ENCODE measurements at places on chromosomes 13 and 19.

GRCh38 chr13:92126399-92126798, 728.0 kb downstream of the GPC5 start:
- no peak for DNase-seq

- DNase-seq: no peak
These were observed 90.2 kb upstream of the CSNK1A1L start for GRCh38 chr13:37195621-37196020.

DNA sequence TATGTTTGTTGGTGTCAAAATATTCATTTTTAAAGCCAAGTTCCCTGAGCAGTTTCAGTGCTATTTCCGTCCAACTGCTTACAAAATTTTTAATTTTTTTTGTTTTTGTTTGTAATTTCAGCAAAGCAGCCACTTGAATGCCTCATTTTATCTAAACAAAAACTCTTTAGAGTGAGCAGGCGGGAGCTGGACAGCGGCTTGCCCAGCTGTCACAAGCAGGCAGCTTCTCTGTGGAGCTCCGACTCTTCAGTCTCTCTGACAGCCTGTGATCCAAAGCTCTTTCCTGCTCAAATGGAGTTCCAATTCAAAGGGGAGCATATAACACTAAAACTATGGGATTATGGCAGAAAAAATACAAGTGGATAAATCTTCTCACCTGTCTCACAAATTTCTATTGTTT, 618.3 kb upstream of the PCDH20 start:
- no peak for DNase-seq

DNA sequence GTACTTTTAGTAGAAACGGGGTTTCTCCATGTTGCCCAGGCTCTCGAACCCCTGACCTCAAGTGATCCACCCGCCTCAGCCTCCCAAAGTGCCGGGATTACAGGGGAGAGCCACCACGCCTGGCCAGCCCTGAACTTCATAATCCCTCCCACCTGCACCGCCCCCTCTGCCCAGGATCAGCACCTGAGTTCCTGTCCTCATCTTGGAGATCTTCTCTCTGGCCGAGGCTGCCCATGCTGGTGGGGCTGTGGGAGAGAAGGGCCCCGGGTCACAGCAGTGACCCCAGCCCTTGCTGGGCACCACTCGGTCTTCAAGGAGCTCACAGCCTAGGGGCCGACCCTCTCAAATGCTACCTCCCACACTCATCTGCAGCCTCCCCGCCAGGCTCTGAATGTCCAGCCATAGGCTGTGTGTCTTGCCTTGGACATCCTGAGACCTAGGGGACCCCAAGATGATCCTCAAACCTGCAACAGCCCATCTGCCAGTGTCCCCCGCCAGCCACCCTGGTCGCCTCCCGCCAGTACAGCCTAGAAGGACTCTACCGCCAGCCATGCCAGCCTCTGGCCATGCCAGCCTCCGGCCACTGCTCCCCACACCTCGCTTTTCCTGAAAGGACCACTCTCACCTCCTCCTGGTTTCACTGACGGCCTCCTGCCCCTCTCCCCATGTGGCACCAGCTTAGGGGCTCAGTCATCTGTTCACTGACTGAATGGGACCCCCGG, 1.5 kb downstream of the ATP8B3 start:
- DNase-seq: no peak

DNA sequence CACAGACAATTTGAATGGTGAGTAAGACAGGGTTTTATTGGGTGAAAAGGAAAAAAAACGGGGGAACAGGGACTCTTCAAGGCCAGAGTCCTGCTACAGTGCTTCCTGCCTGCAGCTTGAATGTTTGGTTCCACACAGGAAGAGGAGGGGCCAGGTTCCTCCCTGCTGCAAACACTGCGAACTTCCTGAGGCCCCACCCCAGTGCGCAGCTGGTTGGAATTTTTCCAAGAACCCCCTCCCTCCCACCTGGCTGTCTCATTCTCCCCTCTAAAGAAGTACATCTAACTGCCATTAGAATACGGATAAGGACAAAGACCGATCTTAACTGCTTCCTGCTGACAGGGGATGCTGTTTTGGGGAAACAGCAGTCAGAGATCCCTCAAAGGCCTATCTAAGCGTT, 184.9 kb downstream of the GGACT start:
- DNase-seq: no peak

DNA sequence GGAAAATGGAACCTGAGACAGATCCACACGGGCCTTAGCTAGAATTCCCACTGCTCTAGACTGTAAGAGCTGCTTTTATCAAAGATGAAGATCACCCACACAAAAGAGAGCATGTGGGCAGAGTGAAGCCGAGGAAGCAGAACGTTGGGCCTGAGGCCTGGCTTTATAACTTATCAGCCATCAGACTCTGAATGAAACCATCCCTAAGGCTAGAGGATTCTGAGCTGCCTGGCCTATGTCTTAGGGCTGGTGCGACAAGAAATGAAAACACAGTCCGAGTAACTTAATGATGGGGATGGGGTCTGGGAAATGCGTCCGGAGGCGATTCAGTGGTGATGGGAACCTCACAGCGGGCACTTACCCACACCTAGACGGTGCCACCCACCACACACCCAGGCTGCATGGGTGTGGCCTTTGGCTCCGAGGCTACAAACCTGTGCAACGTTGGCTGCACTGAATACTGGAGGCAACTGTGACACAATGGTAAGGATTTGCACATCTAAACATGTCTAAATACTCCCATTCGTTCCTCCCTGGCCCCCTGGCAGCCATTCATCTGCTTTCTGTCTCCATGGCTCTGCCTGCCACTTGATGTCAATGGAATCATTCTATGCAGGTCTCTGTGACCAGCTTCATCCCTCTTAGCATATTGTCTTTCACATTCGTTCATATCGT, 62.0 kb downstream of the SLC15A1 start:
- no peak for DNase-seq

DNA sequence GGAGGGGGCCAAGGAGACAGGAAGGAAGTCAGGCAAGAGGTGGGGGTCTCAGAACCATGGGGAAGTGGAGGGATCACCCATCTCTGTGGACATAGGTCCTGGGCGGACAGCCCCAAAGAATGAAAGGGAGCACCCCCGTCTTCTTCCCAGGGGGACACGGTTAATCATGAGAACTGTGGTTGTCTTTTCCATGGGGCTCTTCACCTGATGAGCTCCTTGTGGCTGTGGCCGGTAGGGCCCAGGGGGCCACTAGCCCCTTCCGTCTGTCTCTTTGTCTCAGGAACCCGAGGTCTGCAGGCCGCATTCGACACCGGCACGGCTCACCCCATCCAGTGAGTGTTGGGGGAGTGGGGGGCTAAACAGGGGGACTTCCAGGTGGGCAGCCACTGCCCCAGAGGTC, 8.6 kb downstream of the PLPPR2 start:
- no peak for DNase-seq

- no peak for DNase-seq
These were observed 107.3 kb upstream of the SERP2 start for GRCh38 chr13:44266305-44266704.

GRCh38 chr19:52748336-52748950, 13.6 kb upstream of the ZNF611 start:
- no peak for DNase-seq

Data from activated CD4-positive, alpha-beta T cell treated with anti-CD3 and anti-CD28 coated beads for 4 hours (primary cell).